WTC11 (cell line): ENCODE measurements at places on chromosomes 1 and 21. TPM values are rescaled to one million over a fixed set of nuclear protein-coding genes. Genes with fewer than 3 reads are reported as not detected.

GRCh38 chr1:228933753-228934152, 198.5 kb downstream of the RHOU start:
- DNase-seq: no peak

GRCh38 chr1:217333939-217334338, 297.0 kb downstream of the GPATCH2 start:
- peak; percentile 73 for DNase-seq

DNA sequence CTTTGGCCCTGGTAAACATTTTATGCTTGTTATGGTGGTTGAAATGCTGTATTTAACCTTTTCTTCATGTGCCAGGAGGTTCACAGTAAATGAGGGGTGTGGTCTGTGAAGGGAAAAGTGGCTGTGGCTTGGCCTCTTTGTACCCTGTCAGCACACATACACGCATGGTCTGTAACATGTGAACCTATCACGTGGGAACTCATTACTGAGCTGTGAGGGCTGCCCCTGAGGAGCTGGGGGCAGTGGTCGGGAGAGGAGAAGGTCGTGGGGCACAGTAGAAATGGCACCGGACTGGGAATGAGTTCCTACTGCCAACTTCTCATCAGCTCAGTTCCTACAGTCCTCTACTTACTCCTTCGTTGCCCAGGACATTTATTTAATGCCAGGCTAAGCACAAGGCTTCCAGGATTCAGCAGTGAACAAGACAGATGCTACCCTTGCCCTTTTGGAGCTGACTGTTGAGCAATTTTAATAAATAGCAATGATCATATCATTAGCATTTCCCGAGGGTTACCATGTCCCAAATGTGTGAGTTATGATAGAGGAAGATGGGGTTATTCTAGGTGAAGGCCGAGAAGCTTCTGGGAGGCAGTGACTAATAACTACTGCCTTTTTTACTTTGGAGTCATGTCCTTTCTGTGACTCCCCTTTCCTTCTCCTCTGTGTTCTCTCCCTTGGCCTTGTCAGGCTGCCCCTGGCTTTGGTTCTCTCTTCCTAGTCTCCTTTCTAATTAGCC, 38.8 kb downstream of the DDR2 start:
- DNase-seq: no peak

The LRRC3 gene
- 4.4 to 5.7 TPM (median 4.7 TPM) in 3 replicates for total RNA-seq

The CA6 gene
- total RNA-seq: 0.11 TPM in 1 of 3 replicates, not detected in the others

The POU2F1 gene
- total RNA-seq: 51.0 to 55.0 TPM (median 51.3 TPM) in 3 replicates
